ENCODE measurements at places on chromosomes 13 and 19. TPM values are rescaled to one million over a fixed set of nuclear protein-coding genes. Genes with fewer than 3 reads are reported as not detected.

DNA sequence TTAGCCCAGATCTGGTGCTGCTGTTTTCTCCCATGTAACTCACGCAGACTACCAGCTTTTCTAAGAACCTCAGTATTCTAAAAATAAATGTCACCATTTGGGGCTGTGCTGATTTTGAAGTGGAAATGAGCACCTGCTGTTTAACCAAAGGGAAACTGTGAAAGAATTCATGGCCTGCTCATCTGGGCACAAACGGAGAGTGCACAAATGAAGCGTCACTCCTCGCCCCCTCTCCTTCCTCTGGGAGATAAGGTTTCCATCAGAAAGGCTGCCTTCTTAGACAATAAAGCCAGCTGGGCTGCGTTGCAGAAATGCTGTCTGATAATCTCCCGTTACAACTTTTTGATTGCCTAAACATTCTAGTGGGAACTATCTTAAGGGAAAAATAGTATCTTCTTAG is 73.7 kb upstream of the SLC15A1 start:
- DNase-seq, result no peak

DNA sequence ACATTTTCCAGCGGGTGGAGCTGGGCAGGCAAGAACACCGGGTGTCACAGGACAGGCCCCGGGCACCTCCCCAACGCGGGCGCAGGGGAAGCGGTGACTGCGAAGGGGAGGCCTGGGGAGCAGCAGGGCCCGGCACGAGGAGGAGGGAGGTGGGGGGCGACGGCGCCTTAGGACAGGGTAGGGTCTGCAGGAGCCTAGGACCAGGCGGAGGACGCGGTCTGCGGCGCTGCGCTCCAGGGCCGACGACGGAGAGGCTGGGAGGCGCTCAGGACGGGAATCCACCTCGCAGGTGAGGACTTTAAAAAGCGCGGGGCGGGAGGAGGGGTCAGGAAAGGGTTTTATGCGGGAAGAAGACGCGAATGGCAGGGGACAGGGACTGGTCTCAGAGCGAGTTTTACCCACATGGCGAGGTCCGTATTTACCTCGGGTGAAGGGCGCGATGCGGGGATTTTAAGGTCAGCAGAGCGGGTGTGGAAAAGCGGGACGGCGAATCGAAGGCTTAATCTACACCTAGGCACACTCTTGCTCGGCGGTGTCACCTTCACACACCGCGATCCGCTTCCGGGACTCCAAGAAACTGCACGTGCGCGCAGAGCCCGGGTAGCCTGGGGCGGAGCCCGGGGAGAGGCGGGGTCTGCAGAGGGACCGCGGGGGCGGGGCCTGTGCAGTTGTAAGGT is 13.5 kb downstream of the ERVV-2 start:
- peak; percentile 35 for DNase-seq

DNA sequence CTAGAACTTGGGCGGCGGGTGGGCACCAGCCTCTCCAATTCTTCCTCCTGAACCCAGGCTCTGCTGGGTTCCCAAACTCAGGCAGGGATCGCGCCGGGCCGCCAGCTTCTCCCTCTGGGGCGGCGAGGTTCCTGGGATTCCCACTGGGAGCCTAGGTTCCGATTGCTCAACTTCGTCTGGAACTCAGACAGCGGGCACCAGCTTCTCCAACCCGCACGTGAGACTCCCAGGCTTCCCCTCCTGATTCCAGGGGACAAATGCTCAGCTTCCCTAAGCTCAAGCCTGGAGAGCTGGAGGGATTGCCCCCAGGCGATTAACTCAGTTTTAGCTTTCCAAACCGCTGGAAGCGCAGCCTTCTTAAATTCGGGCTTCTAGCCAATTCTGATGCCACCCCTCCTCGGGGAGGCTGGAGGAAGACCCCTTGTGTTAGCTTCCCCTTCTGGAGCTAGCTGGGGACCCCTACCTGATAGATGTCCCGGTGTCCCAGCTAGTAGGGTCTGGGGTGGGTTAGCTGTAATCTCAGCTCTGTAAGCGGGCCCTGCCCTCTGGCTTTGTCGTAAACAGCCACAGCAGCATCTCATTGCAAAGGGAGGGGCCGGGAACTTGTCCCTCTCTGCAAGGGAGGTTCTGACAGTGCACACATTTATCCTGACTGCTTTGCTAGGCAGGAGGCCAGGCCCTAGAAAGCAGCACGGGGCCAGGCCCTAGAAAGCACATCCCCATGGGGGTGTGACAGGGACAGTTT is 671 bp downstream of the MCOLN1 start:
- DNase-seq, result no peak

Gene CEACAM8
- total RNA-seq, result not detected

GRCh38 chr13:33994826-33995502 is 177.0 kb downstream of the RFC3 start:
- DNase-seq, result no peak

Measured in heart right ventricle (tissue), 16 donors.